ENCODE measurements at places on chromosomes 12 and 14. TPM values are rescaled to one million over a fixed set of nuclear protein-coding genes. Genes with fewer than 3 reads are reported as not detected.

GRCh38 chr14:86707071-86707470, 1177.1 kb downstream of the FLRT2 start:
- DNase-seq: no peak

Gene SLC38A4
- total RNA-seq: 0.48 TPM

Gene TMCC3
- 4.8 TPM for total RNA-seq

GRCh38 chr12:6827982-6828780, at the start of gene P3H3:
Gene P3H3 (plus strand): TSS chr12:6828407. CDS start chr12:6828441, 34 bp downstream.
- DNase-seq: peak; percentile 73

- no peak for DNase-seq
These were observed 222.0 kb upstream of the CPNE8 start for GRCh38 chr12:39127401-39127800.

Gene APOF
- total RNA-seq: not detected

DNA sequence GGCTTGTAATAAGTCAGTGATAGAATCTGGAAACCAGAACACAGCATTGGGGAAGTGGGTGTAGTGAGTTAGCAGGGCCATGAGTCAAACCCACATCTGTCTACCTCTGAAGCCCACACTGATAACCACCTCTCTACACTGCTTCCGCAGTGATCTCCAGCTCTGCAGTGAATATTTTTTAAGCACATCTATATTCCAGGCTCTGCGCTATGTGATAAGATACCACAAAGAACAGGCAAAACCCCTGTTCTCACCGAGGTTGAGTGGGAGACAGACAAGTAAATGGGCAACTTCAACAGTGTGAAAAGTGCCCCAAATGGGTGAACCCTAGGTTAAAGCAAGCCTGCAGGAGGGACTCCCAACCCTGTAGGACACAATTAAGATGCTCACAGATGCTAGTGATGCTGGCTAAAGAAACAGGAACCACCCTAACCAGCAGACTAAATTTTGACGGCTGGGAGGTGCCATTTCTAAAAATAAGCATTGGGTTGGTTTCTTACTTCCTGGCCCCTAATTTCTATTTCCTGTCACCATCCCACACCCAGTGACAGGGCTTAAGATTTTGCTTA, 375.0 kb downstream of the DPF3 start:
- DNase-seq: no peak

- no peak for DNase-seq
These were observed at the start of gene PLEKHD1 for GRCh38 chr14:69484444-69485314. Gene PLEKHD1 (plus strand): TSS chr14:69484728. CDS start chr14:69484966, 238 bp downstream.

Gene HCAR1
- total RNA-seq: 2.6 TPM

GRCh38 chr12:85441741-85442140, 161.7 kb downstream of the ALX1 start:
- no peak for DNase-seq

- DNase-seq: no peak
These were observed 12.3 kb downstream of the TMEM30B start for GRCh38 chr14:61268812-61269211.

DNA sequence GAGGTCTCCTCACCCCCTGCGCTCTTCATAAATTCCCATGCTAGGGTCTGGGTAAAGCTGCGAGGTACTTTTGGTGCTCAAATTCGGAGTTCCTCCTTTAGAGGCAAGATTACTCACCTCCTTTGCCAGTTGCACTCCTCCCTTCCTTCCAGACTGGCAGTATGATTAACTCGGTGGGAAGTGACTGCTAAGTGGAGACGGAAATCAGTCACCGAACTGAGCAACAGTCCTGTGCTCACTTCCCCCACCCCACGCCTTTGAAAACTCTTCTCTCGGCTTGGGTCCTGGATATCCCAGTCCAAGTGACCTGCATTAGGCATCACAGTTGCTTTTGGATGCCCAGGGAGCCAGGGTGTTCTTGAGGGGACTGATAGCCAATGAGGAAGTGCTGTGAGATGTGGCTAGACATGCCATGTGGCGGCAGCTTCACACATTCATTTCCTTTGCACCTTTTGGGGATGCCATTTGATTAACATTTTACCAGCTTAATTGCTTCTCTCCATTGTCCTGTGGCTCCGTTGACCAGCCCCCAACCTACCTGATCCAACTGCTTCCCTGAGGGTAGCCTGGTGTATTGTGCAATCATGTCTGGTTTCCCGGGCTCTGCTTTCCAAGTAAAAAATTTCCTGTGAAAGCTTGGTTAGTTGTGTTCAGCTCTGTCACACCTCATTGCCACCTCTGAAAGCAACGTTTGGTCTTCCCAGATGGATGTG, 840 bp downstream of the PNP start:
- peak; percentile 33 for DNase-seq

Gene RNASE4
- total RNA-seq: 84.5 TPM

DNA sequence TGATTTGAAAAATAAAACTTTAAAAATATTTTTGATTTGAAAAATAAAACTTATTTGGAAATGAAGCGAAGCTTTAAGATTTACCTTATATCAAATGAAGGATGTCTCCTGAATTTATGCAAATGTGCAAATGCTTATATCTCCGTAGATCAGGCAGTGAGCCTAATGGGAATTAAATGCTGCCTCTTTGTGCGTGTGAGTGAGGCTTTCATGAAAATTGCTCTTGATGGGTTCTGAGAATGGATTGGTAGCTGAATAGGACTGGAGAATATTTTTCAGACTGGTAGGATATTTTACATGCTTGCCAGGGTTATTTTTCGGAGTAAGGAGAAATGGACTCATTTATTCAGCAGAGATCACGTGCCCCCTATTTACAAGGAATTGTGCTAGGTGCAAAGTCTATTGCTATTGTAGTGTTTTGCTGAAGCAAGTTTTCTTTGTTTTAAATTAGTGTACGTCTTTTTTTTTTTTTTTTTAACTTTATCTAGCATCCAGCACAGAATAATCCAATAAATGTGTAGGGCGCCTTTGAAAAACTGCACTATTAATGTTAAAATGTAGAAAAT, 2.4 kb downstream of the VRK1 start:
- no peak for DNase-seq

GRCh38 chr12:27879708-27880107, 92.8 kb downstream of the PTHLH start:
- DNase-seq: no peak

Gene ERO1A
- 21.2 TPM for total RNA-seq

DNA sequence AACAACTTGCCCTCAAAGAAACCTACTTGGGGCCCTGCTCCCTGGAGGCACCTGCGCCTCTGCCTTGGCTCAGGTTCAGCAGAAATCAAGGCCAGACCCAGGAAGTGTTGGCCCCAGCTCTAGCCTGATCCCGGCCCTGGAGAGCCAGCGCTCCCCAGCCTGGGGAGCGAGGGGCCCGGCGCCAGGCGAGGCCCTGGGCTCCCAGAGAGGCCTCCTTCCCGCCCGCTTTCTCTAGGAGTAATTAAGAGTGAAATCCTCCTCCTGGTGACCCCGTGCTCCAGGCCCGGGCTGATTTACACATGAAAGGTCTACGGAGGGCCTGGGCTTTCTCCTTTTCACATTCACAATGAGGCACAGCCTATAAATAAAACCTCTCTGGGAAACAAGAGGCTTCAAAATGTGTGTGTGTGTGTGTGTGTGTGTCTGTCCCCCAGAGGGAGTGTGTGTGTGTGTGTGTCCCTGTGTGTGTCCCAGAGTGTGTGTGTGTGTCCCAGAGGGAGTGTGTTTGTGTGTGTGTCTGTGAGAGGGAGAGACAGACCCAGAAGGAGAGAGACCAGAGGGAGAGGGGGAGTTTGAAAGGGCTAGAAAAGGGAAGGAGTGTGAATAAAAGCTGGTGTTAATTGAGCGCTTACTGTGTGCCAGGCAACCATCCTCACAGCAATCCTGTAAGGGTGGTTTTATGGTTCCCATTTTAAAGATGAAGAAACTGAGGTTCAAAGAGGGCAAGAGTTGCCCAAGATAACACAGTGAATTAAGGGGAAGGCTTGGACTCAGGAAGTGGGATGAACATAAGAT, 23.8 kb upstream of the COX6A1 start:
- DNase-seq: no peak

DNA sequence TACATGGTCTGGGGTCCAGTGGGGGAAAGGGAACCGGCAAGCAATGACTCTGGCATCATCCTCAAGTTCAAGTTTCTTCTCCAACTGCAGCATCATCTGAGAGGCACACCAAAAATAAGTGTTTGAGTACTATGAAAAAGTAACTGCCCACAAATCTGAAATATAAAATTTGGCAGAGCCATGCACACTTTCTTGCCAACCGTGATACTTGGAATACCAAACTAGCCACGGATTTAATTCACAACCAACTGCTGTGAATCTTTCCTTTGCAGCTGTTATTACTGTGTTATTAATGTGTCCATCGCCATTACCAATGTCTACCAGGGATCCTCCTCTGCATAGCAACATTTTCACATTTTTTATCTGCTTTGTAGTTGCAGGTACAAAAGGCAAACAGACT, 74.6 kb downstream of the GXYLT1 start:
- DNase-seq: no peak

DNA sequence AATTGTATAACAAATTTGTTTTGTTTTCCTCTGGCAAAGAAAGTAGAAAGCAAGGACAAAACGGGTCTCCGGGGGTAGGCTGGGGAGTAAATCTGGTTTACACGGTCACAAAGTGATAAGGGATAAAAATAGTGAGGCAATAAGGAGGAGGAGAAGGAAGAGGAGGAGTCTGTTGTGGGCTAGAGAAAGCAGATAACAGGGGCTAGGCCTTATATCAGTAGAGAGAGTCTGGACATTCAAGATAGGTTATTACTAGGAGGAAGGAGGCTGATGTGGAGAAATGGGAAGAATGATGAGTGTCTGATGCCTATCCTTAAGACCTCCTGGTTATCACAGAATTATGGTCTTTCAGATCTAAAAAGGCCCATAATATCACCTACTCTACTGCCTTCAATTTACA, 83.2 kb upstream of the SSTR1 start:
- DNase-seq: no peak

GRCh38 chr12:24948420-24948756, 513 bp downstream of the BCAT1 start:
- DNase-seq: no peak

DNA sequence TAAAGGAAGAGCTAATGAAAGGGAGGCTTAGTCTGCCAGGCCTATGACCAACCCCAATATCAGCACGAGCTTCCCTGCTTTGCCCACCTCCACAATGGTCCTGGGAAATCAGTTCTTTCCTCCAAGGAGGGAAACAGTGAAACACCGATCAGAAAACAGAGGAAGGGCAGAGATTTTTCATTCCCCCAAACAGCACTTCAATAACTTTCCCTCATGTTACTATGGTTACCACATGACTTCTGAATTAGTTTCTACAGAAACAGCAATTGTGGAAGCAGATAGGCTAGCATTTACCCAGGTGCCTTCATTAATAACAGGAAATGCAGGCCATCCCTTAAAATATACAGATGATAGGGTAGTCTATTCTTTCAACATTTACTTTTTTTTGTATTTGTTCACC, 35.9 kb downstream of the TRIM9 start:
- no peak for DNase-seq

GRCh38 chr14:104816616-104816884, 15.6 kb downstream of the ZBTB42 start:
- no peak for DNase-seq

GRCh38 chr14:24013654-24014514, 25.2 kb downstream of the DHRS4L2 start:
- DNase-seq: peak; percentile 32

GRCh38 chr14:97851428-97851995, 1054.3 kb downstream of the VRK1 start:
- no peak for DNase-seq

DNA sequence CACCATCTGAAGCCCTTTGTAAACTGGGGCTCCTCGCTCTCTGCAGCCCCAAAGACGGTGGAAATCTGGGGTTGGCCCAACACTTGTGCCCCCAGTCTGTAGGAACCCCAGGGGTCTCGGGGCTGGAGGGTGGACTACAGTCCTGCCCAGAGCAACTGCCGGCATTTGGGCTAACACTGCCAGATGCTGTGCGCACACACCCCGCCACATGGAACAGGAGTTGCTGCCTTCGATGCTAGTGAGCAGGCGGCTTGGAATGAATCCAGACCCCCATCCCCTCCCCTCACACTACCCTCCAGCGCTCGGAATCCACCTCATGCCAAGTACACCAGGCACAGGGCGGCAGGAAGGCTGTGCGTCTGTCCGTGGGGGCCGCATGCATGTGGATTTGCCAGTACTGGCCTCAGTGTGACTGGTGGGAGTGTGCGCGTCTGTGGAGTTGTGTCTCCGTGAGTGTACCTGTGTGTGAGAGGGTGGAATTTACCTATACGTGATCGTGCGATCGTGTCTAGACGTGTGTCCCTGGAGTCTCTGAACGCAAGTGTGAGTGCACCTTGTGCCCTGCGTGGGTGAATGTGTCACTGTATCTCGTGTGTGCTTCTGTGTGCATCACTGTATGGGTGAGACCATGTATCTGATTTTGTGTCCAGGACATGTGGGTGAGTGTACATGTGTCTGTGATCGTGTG, 5.1 kb downstream of the LHX5 start:
- no peak for DNase-seq

Gene KLRC2
- not detected for total RNA-seq

DNA sequence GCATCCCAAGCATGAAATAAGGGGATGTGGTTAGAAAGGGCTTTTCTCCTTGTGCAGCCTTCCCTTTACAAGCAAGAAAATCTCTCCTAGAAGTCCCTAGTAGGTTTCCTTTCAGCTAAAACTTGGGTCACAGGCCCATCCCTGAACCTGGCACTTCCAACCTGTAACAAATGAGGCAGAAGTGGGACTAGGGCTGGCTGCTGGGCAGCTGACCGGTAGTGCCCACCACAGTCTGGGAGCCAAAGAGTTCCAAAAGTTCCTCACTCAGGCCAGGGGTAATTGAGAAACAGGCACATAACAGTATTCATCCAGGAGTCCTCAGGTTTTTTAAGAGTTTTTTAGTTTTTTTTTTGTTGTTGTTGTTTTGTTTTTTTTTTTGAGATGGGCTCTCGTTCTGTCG, 23.8 kb downstream of the MANSC1 start:
- DNase-seq: no peak

Measured in ovary (tissue), 10 donors.